AG08396 (cell line): ENCODE measurements at places on chromosomes 7 and 10.

DNA sequence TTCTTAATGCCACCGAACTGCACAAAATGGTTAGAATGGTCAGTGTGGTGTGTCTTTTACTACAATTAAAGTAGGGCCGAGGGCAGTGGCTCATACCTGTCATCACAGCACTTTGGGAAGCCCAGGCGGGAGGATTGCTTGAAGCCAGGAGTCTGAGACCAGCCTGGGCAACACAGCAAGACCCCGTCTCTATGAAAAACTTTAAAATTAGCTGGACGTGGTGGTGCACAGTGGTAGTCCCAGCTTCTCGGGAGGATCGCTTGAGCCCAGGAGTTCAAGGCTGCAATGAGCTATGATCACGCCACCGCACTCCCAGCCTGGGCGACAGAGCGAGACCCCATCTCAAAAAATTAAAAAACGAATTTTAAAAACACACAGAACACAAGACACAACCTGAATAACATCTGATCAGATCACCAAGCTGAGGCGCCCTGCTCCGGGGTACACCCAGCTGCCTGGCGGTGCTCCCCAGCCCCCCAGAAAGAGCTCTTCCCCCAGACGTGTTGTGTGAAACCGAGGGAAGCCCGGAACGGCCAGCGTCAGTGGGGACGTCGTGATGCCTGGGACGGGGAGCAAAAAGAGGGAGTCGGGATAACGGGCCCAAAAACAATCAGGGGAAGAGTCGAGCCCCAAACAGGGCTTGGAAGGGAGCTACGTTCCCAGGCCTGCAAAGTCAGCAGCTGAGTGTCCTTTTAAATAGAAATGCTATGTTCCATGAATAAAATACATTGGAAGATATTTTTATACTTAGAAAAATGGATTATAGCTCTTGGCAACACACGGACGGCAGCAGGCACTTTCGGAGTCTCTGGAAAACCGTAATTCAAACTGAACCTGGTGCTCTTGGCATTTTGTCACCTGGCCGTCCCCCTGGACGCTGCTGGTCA lies 80.7 kb upstream of the PDGFA start:
- DNase-seq = no peak

DNA sequence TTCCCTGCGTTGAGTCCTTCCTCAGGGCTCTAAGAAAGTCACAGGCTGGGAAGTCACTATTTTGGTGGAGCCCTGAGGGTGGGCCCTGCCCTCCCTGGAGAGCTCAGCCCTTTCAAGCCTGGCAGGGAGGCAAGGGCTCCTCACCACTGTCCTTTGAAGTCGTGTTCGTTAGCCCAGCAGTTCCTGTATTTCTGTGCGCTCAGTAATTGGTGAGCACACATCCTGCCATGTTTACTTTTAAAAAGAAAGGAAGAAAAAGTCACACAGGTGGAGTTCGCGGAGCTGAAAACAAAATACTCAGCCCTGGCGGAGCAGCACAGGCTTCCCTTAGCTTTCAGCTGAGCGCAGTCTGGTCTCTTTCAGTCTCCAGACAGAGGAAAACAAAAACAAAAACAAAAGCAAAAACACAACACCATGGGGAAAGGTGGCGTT lies 37.1 kb downstream of the PRKCQ start:
- no peak for DNase-seq

DNA sequence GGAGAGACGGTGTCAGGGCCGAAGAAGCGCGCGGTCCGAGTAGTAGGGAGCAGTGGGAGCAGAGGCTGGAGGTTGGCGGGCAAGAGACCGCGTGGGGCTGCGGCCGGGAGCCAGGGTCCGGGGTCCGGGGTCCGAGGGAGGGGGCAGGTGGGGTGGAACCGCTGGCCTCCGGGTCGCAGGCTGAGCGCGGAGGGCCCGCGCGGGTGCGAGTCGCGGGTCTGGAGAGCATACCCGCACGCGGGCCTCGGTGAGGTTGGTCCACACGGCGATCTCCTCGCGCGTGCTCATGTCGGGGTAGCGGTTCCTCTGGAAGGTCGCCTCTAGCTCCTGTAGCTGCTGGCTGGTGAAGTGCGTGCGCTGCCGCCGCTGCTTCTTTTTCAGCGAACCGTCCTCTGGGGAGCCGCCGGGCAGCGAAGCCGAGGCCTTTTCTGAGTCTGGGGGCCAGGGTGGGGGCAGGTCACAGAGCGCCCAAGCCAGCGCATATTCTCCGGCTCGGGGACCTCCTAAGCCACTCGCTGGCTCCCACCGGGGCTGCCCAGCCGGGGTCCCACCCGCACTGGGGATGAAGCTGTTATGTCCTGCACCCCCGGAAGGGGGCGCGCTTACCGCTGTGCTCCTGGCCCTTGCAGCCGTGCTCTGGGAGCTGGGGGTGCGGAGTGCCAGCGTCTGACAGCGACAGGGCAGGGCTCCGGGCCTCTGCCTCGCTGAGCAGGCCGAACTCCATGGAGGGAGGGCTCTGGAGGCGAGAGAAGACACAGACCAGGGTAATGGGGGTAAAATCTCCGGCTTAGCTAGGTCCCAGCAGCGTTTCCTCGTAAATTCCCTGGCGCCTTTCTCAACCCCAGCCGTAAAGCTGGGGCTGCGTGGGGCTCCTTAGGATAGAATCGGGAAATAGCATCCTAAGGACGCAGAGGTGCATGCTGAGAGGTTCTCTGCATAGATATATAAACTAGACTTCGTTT lies 5.5 kb downstream of the ELOVL3 start:
- DNase-seq = peak; percentile 70

- peak; percentile 94 for DNase-seq
Measured at GRCh38 chr7:99374111-99375064, at the start of gene ARPC1B. ARPC1B (plus strand) TSS chr7:99374730; CDS start chr7:99385715, 10,985 bp downstream.

DNA sequence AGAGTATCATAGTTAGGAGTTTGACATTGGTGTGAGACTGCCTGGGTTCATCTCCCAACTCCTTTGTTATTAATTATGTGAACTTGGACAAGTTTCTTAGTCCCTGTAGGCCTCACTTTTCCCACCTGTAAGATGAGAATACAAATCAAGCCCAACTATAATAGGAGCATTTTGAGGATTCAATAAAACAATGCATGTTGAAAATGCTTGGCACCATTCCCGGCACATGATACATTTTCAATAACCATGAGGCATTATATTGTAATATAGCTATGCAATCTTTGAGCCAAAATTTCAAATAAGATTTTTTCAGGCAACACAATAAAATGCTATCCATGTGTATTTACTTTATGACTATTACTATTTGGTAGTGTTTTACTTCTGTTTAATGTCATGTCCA lies 229.0 kb upstream of the SP4 start:
- no peak for DNase-seq
